Right cardiac atrium (tissue), 5 donors: ENCODE measurements at places on chromosomes 4 and X. TPM values are rescaled to one million over a fixed set of nuclear protein-coding genes. Genes with fewer than 3 reads are reported as not detected.

DNA sequence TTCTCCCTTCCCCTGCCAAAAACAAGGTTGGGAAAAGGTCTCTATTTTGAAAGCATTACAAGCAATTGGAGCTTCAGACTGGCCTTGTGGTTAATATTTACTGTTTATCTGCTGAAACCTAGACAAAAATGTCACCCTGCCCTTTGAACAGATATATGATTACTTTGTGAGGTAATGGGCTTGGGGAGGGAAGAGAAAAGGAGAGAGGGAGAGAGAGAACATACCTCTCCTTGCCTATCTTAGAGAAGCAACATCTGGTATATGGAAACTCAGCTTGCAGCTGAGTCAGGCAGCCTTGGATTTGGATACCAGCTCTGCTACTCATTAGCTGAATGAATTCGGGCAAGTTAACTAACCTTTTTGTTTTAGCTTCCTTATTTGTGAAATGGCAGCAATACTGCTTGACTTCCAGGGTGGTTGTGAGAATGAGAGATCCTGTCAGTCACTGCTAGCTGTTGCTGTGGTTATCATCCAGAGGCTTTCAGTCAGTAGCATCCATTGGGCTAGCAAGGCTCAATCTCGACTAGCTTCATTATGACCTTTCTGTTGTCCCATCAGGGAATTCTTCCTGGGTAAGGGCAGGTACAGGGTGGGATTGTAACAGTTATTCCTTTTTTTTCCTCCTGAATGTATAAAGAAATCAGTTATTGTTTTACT is 41.1 kb downstream of the ZFX start:
- DNase-seq = no peak

GRCh38 chr4:93394545-93395081 is 433.9 kb upstream of the ATOH1 start:
- DNase-seq = no peak

Gene CLCN4
- total RNA-seq = 29.7 TPM

DNA sequence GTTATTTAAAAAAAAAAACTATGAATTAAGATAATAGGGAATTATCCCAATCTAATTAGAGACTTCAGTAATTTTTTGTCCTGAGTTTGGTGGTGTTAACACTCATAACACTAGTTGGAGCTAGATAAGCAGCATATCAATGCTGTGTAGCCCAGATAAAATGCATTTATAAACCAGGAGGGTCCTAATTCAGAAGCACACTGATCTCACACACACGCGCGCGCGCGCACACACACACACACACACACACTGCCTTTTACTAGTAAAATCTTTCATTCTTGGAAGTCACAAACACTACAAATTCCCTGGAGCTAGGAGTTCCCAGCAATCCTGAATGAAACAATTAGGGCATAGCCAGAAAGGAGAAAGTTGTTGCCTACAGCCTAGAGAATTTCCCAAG is 3.2 kb downstream of the UNC5C start:
- DNase-seq = no peak
